ENCODE measurements at places on chromosomes 16 and 17. TPM values are rescaled to one million over a fixed set of nuclear protein-coding genes. Genes with fewer than 3 reads are reported as not detected.

MYH13 gene
- not detected for total RNA-seq

SBK1 gene
- 4.0 TPM for total RNA-seq

ITGB4 gene
- 6.6 TPM for total RNA-seq

CDT1 gene
- total RNA-seq, result 3.7 TPM

- no peaks in the 10 kb centered on the region for H3K36me3 ChIP-seq
- H3K27me3 ChIP-seq, result peaks cover 39% of the 10 kb centered on the region
- peaks cover 9% of the 10 kb centered on the region for H3K4me1 ChIP-seq
- no peak overlapping the region for H3K4me3 ChIP-seq
- no peak for DNase-seq
- H3K27ac ChIP-seq, result no peak overlapping the region
Observed at GRCh38 chr16:66847533-66848067, 3.4 kb downstream of the CA7 start.

DNA sequence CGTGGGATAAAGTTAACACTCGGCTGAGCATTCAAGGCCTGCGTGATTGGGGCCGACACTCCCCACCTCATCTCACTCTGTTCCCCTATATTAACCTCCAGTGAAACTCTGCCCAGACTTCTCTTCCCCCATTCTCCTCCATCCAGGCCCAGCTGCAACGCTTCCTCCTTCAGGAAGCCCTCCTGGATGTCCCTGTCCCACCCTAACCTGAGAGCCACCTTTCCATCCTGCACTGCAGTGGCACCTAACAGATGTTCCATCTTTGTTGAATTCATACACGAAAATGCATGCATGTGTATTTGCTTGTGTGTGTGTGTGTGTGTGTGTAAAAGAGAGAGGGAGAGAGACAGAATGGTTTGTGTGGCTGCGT lies 32.6 kb upstream of the SBK1 start:
- H3K4me1 ChIP-seq, result peaks cover 5% of the 10 kb centered on the region
- H3K4me3 ChIP-seq, result no peak overlapping the region
- no peak overlapping the region for H3K27ac ChIP-seq
- H3K36me3 ChIP-seq, result no peaks in the 10 kb centered on the region

DNA sequence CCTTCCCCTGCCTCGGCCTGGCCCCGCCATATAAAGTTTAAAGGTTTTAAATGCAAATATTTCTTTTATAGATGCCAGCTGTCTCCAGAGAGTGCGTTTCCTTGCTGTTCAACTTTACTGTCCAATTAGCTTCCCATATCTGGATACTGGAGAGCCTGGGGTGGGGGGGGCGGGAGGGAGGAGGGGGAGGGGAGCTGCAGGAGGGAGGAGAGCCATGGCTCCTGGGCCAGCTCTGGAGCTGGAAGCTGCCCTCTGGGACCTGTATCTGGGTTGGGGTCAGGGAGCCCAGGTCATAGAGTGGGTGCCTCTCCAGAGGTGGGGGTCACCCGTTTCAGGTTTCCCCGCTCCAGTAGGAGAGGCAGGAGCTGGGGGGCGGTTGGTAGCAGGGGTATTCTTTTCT lies 6.2 kb upstream of the GSE1 start:
- H3K36me3 ChIP-seq, result no peaks in the 10 kb centered on the region
- H3K4me3 ChIP-seq, result no peak overlapping the region
- DNase-seq, result no peak
- H3K27me3 ChIP-seq, result no peaks in the 10 kb centered on the region
- peaks cover 23% of the 10 kb centered on the region for H3K4me1 ChIP-seq

DNA sequence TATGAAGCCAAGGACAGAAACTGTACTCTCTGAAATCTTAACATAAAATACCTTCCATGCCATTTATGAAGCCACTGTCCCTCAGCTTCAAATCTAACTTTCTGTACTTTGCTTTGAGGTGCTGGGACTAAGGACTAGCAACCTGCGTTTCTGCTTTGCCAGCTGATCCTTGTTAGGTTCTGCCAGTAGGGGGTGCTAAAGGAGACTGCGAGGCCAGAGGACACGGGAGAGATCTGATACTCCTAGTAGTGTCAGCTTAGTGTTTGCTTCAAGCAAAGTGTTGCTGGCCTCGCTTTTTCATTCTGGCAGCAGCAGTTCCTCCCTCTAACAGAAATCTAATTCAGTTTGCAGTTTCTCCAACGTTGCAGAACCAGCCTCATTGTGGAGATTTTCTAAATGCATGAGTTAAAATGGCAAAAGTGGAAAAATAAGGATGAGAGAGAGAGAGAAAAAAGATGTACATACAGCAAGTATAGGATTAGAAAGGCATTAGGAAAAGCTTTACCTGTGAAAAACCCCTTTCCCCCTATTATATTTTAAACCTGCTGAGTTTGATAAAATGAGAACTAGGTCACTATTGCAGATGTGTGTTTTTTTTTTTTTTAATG lies 297.5 kb downstream of the CA10 start:
- no peaks in the 10 kb centered on the region for H3K27me3 ChIP-seq
- no peaks in the 10 kb centered on the region for H3K36me3 ChIP-seq
- no peak overlapping the region for H3K4me3 ChIP-seq
- no peak overlapping the region for H3K27ac ChIP-seq
- no peaks in the 10 kb centered on the region for H3K4me1 ChIP-seq
- no peak for DNase-seq

DNA sequence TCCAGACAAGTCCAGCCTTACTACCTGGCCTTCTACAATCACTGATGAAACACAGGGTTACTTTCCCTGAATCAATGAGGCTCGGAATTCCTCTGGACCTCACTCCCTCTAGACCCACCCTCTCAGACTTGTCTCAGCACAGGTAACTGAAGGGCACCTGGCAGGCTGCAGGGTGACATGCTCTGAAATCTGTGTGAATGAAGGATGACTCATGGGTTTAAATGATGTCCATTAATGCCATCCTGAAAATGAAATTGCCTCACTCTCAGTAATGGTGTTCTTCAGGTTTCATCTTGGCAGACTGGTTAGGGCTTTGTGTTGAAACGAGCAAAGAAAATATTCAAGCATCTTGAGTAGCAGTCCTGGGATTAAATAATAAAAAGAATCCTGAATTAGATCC lies 134.4 kb downstream of the MAF start:
- no peaks in the 10 kb centered on the region for H3K27me3 ChIP-seq
- no peaks in the 10 kb centered on the region for H3K36me3 ChIP-seq
- H3K4me1 ChIP-seq, result no peaks in the 10 kb centered on the region

DNA sequence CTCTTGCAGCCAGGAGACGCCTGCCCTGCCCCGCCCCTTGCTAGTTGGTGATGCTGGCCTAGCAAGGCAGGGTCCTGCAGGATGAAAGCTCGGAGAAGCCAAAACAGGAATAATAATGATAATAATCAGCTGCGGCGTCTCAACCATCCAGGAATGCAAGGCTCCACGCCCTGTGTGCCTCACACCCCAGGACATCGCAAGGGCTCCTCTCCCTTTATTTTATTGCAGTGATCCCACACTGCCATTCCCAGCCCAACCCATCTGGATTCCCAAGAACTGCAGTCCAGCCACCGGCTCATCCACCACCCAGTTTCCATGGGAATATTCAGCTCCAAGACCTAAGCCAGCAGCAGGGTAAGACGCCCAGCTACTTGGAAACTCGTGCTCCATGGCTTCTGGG lies 21.0 kb upstream of the ZNF652 start:
- peaks cover 2% of the 10 kb centered on the region for H3K27me3 ChIP-seq
- H3K4me3 ChIP-seq, result no peak overlapping the region
- DNase-seq, result no peak
- no peaks in the 10 kb centered on the region for H3K36me3 ChIP-seq

DNA sequence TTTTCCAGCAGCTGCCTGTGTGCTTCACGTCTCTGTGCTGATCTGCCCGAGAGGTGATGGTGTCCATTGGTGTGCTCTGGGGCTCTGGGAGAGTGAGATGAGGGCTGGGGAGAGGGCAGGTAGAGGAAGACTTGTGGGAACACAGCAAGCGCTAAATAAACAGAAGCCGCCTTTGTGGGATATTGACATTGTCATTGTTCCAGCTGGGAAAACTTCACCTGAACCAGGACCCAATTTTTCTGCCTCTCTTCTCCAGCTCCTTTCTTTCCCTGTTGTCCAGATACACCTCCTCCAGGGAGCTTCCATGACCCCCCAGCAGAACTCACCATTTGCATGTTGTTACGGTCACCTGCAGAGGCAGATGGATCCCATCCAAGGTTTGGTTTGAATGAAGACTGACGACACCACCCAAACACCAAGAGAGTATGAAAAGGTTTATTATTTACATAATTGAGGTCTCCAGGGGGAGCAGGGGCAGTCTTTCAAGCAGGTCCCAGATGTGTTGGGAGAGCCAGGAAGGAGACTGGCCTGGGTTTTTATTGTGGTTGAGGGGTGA lies 3.6 kb upstream of the ITGA3 start:
- no peak for DNase-seq
- no peak overlapping the region for H3K4me3 ChIP-seq
- no peaks in the 10 kb centered on the region for H3K27me3 ChIP-seq
- peaks cover 71% of the 10 kb centered on the region for H3K4me1 ChIP-seq
- H3K27ac ChIP-seq, result peak overlapping the region; percentile 88

DNA sequence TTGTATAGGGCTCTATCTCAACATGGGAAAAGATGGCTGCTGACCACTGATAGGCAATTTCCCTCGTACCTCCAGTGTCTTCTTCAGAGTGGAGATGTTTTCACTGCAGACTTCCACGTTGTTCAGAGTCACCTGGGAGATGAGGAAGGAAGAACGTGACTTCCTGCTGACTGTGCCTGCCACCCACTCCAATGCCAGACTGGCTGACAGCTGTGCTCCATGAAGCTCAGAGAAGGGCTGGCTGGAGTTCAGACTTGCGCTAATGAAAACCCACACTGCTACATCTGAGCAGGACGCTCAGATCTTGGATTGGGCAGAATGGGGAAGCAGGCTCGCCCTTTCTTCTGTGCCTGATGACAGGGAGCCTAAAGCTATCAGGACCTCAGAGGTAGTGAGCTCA lies 33.1 kb downstream of the COG4 start:
- H3K4me3 ChIP-seq, result no peak overlapping the region
- H3K27ac ChIP-seq, result no peak overlapping the region
- no peaks in the 10 kb centered on the region for H3K27me3 ChIP-seq
- H3K4me1 ChIP-seq, result no peaks in the 10 kb centered on the region
- no peak for DNase-seq

DNA sequence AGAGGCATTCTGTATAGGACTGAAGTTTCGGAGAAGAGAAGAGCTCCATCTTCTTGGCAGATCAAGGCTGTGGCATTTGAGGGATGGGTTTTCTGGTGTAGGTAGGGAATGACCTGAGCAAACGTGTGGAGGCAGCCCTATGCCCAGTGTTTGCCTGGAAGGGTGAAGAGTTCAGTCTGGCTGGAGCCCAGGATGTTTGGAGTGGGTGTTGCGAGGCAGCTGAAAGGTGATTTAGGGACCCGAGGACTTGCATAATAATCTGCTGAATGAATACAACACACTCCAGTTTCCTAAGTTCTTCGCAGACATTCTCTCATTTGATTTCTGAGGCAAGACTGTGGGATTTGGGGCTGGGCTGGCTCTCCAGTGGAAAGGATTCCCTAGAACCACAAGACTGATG lies 186.2 kb downstream of the CYLD start:
- no peak overlapping the region for H3K27ac ChIP-seq
- H3K4me3 ChIP-seq, result no peak overlapping the region
- H3K4me1 ChIP-seq, result peaks cover 12% of the 10 kb centered on the region
- no peak for DNase-seq
- no peaks in the 10 kb centered on the region for H3K36me3 ChIP-seq
